Activated CD8-positive, alpha-beta T cell treated with anti-CD3 and anti-CD28 coated beads for 36 hours (primary cell): ENCODE measurements at places on chromosomes 12 and 14. TPM values are rescaled to one million over a fixed set of nuclear protein-coding genes. Genes with fewer than 3 reads are reported as not detected.

CABP1 gene
- total RNA-seq, result 0.50 TPM

KRT74 gene
- total RNA-seq, result not detected

GRCh38 chr14:38070061-38070588, 137.6 kb upstream of the SSTR1 start:
- no peak for DNase-seq
- no peaks in the 10 kb centered on the region for H3K36me3 ChIP-seq
- no peak overlapping the region for H3K4me3 ChIP-seq
- peaks cover 59% of the 10 kb centered on the region for H3K4me1 ChIP-seq
- no peaks in the 10 kb centered on the region for H3K27me3 ChIP-seq
- no peak overlapping the region for H3K27ac ChIP-seq

- DNase-seq, result no peak
- H3K4me3 ChIP-seq, result no peak overlapping the region
- H3K27ac ChIP-seq, result peak overlapping the region; percentile 58
- H3K27me3 ChIP-seq, result no peaks in the 10 kb centered on the region
Observed at GRCh38 chr14:65095633-65096205, 6.6 kb downstream of the MAX start.

DNA sequence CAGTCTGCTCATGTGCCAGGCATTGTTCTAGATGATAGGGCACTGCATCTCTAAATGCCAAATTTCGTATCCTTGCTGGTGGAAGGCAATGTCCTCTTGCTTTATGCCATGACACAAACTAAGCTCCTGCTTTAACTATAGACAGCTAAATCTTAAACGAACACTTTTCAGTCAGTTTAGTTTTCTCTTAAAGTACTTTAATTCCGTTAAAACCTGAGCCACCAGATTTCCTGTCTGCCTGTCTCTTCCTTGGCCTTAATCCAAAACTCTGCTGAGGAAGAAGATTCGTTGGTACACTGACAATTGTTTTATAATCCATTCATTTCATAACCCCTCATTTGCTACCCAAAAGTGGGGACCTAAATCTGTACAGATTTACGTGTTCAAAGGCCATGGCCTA, 194.4 kb upstream of the BCL2L14 start:
- no peak overlapping the region for H3K4me3 ChIP-seq
- no peak overlapping the region for H3K27ac ChIP-seq
- H3K36me3 ChIP-seq, result peaks cover 35% of the 10 kb centered on the region
- H3K27me3 ChIP-seq, result no peaks in the 10 kb centered on the region
- no peak for DNase-seq

DNA sequence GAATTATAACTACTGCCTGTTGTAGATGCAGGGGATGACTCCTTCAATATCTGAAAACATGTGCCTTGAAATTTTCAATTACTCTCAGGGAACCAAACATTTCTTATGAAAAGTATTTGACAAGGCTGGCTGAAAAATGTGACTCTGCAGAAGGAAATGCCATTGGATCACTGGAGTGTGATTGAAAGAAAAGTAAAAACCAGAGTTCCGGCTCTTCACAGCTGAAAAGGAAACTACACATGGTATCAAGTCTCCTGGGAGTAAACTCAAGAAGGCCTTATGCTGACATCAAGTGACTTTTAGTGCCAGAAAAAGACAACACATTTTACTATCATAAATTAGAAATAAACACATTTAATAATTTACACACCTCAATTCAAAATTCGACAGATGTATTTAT, 693.0 kb downstream of the LRFN5 start:
- H3K4me3 ChIP-seq, result no peak overlapping the region
- no peak for DNase-seq
- H3K4me1 ChIP-seq, result no peaks in the 10 kb centered on the region
- no peaks in the 10 kb centered on the region for H3K36me3 ChIP-seq
- no peaks in the 10 kb centered on the region for H3K27me3 ChIP-seq

GRCh38 chr14:104054222-104054905, 31.1 kb upstream of the ASPG start:
- no peak overlapping the region for H3K27ac ChIP-seq
- H3K27me3 ChIP-seq, result peaks cover 4% of the 10 kb centered on the region
- H3K4me1 ChIP-seq, result no peaks in the 10 kb centered on the region
- no peaks in the 10 kb centered on the region for H3K36me3 ChIP-seq

- H3K4me3 ChIP-seq, result no peak overlapping the region
- no peaks in the 10 kb centered on the region for H3K27me3 ChIP-seq
- no peaks in the 10 kb centered on the region for H3K4me1 ChIP-seq
- DNase-seq, result no peak
- no peaks in the 10 kb centered on the region for H3K36me3 ChIP-seq
Observed at GRCh38 chr14:41824441-41824840, 217.8 kb downstream of the LRFN5 start.

GRCh38 chr12:49744363-49744885, 3.1 kb downstream of the TMBIM6 start:
- H3K27ac ChIP-seq, result peak overlapping the region; percentile 84
- H3K27me3 ChIP-seq, result no peaks in the 10 kb centered on the region
- H3K4me1 ChIP-seq, result peaks cover 61% of the 10 kb centered on the region
